SK-N-SH (cell line): ENCODE measurements at places on chromosomes 2 and 18.

- no peak for DNase-seq
These were observed 94.8 kb downstream of the SH3BP4 start for GRCh38 chr2:235046589-235046988.

GRCh38 chr18:77038182-77038858, 94.3 kb downstream of the MBP start:
- DNase-seq: no peak

GRCh38 chr2:121777699-121778058, 22.2 kb downstream of the TSN start:
- no peak for DNase-seq

GRCh38 chr18:5103286-5103685, 93.8 kb downstream of the AKAIN1 start:
- no peak for DNase-seq

DNA sequence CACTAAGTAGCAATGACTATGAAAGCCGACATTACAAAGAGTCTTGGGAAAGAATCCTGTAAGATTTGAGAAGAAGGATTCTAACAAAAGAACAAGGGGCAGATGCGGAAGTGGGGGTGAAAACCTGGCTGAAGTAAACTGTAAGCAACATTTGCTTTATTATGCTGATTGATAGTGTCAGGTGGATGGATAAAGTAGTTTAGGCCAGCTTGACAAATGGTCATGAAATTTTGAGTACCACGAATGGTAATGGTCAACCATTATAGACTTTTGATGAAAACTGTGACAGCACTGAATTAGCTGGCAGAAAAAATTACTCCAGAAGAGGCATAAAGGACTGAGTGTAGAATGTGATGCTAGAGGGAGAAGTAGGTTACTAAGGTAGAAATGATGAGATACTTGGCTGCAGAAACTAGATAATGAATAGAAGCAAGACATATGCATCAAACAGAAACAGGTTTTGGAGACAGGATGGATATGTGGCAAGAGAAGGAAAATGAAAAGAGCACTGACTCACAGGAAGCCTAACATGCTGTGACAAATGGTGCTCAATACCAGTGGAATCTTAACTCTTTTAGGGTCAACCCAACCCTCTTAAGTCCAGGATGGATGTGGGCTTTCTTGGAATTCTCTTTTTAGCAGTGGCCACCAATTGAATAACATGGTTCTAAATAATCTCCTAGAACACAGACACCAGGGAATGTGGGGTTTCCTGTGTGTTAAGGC, 6.8 kb downstream of the THUMPD2 start:
- no peak for DNase-seq

DNA sequence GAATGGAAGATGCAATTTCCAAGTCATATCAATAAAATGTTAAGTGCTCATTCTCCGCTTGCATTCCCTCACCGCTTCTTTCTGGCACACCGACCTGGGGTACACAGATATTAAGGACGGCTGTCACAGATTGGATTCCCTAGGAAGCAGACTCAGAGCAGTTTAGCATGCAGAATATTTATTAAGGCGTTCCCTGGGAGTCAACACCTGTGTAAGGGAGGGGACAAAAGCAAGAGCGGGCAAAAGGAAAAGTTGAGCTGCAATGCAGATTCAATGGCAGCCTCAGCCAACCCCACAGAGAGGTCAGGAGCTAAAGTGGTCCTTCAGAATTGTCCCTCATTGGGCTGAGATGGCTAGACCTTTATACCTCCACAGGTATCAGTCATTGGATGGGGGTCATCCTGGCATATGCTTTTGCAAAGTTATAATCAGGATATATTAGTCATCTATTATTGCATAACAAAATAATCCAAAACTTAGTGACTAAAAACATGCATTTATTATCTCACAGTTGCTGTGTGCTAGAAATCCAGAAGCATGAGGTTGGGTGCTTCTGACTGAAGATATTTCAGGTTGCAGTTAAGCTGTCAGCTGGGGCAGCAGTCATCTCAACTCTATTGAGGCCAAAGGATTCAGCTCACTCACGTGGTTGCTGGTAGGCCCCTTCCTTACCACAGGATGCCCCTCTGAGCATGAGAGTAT, 27.0 kb upstream of the INO80D start:
- no peak for DNase-seq

DNA sequence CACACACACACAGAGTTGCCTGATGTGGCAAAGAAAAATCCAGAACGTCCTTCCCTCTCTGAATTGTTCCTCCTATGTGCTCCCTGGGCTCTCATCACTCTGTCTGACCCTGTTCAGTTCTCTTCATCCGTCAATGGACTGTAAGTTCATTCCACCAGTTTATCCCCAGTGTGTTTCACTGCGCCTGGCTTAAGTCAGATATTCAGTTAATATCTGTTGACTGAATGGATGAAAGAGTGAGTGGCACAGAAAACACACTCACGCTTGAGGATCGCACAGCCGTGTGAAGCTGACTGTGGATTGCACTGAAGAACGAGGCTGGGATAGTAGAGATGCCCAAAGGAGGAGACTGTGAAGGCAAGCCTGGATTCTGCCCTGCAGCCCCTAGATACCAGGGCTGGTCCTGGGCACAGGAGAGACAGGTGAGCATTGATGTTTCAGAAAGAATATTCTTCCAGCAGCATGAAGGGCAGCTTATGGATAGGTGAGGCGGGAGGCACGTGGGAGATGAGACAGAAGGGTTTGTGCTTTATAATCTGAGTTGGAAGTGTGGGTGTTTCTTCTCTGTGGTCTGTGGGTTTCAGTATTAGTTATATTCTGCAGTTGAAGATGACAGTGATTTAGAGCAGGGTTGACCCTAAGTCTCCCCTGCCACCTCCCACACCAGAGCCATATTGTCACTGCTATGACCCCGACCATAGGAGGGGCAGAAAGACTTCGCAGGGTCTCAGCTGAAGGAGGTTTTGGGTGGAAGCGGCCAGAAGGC, 129.9 kb downstream of the SOCS6 start:
- DNase-seq: no peak

DNA sequence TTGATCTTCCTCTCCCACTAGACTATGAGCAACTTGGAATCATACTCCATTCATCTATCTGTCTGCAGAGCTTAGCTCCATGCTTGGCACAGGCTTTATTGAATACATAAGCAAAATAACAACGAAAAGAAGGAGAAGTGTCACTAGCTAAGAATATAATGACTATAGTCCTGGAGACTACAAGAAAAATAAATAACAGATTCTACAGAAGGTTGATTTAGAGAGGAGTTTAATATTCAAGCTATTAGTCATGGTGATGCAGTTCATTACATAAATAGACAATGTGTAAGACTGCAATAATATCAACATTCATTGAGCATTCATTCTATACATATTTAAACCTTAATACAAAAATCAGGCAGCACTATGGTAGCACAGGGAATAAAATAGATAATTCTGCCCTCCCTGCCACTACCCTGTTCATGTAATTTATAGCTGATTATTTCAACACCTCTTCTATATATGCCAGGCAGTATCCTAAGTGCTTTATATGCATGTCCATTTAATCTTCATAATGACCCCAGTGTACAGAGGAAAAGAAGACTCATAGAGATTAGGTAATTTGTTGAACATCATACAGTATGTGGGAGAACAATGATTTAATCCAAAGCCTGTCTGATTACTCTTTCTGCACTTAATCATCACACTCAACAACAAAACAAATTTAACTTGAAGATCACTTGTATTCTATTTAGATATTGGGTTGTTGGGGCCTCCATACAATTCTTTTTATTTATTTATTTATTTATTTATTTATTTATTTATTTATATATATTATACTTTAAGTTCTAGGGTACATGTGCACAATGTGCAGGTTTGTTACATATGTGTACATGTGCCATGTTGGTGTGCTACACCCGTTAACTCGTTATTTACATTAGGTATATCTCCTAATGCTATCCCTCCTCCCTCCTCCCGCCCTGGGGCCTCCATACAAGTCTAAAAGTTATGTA, 165.3 kb downstream of the RNF152 start:
- DNase-seq: no peak

GRCh38 chr18:69399253-69399652, 1.4 kb upstream of the DOK6 start:
- no peak for DNase-seq

DNA sequence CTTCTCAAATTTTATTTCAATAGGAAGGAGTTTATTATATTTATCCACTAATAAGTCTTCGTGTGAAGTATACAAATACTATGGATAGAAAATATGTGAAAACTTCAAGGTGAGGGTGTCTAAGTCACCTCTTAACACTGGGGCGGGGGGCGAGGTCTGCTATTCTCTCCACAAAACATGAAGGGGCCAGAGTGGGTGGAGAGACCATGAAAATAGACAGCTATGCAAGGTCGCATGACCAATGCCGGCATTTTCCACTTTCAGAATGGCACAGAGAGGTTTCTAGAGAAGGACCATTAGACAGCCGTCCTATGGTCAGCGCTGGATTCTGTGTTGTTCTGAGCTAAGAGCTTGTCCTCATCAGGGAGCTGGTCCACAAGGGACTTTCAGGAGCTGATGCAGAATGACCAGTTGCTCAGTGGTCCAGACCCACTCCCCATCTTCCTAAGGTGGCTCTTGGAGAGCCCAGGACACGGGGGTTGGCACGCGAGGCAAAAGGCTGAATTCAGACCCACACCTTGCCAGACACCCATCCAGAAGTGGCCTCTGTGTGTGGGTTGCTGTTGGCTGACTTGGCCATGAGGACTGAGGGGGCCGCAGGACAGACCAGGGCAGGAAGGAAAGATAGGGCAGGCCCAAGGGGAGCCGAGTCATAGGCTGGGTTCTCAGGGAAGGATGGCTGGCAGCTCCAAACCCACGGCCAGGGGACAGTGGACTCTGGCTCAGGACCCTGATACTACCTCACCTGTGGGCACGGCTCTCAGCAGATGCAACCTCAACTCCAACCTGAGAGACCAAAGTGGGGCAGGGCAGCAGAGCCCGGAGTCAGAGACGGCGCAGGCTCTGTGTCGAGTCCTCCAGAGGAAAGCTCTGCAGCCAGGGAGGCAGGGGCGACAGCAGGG, 69.8 kb downstream of the NDUFA10 start:
- DNase-seq: no peak

GRCh38 chr2:159613091-159613490, 3.3 kb downstream of the BAZ2B start:
- no peak for DNase-seq

- no peak for DNase-seq
These were observed 109.6 kb downstream of the SH3RF3 start for GRCh38 chr2:109238580-109238979.

DNA sequence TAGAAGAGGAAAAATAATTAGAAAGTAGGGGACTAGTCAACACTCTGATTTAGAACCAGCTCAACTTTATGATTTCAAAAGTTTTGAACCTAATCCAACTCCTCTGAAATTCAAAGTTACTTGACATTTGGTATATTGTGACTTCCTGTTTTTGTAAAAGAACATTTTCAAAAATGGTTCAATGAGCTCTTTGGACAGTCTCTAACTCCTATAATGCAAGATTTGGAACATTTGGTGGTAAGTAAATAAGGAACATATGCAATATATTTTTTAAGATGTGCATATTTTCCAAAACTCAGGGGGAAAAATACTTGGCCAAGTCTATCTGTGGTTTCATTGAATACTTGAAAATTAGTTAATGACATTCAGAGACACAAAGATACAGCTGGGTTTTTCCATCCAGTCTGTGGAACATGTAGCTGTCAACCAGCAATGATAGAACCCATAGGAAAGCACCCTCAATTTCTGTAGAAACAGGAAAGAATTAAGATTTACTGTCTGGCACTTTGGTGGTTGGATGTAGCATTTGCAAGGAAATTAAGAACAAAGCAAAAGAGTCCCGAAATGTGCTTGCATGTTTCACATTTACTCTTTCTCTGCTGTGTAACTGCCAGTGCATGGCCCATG, 17.0 kb upstream of the ANKRD44 start:
- DNase-seq: no peak

DNA sequence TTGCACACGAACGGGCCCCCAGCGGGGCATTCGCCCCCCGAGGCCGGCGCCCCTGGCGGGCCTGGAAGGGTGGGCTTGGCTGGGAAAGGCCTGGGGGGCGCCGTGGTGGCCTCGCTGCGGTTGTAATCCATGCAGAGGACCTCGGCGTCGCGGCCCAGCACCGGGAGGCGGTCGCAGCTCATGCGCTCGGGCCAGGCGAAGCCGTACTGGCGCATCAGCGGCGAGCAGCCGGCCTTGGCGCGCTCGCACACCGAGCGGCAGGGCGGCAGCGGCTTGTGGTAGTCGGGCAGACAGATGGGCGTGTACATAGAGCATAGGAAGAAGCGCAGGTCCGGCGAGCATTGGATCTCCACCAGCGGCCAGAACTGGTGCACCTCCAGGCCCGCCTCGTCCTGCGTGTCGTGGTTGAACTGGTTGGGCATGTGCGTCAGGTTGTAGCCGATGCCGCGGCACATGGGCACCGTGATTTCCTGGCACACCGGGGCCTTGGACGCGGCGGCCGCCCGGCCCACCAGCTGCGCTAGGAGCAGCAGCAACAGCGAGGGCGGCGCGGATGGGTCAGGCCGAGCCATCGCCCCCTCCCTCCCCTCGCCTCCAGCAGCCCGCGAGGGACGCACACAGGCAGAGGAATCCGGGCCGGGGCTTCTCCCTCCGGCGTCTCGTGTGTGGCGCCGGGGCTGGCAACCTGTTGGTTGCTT, 1.4 kb downstream of the FZD5 start:
- peak; percentile 80 for DNase-seq

GRCh38 chr2:21181957-21182356, 58.2 kb downstream of the TDRD15 start:
- no peak for DNase-seq

GRCh38 chr2:34069604-34070003, 470.5 kb upstream of the FAM98A start:
- DNase-seq: no peak

GRCh38 chr2:77458216-77458615, 64.0 kb downstream of the LRRTM4 start:
- DNase-seq: no peak

GRCh38 chr2:144140891-144141290, 379.0 kb downstream of the ZEB2 start:
- no peak for DNase-seq

- DNase-seq: no peak
These were observed 79.2 kb downstream of the KIAA2012 start for GRCh38 chr2:202152104-202152715.

GRCh38 chr2:61689568-61689967, 151.4 kb upstream of the XPO1 start:
- no peak for DNase-seq

GRCh38 chr2:11812466-11813248, 66.2 kb downstream of the LPIN1 start:
- DNase-seq: no peak

DNA sequence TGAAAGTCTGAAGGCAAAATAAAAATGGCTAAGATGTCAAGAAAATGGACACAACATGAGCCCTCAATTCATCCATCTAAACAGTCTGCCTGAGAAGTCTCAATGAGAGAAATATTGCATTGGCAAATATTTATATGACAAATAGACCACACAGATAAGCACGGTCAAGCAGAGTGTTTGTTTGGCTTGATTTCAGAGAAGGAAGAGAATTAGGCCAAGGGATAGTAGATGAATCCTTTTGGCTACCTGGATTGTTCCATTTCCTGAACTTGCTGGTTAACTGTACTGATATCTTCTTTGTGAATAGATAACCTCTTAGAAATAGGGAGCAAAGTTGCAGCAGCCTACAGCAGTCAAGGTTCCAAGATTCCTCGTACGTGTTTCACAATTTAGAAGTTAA, 129.6 kb downstream of the RBMS1 start:
- no peak for DNase-seq
